ENCODE measurements at places on chromosomes 4 and X. TPM values are rescaled to one million over a fixed set of nuclear protein-coding genes. Genes with fewer than 3 reads are reported as not detected.

- no peak for DNase-seq
Measured at GRCh38 chr4:2734612-2735011, 21.5 kb downstream of the TNIP2 start.

GRCh38 chrX:7647831-7648230, 195.1 kb upstream of the VCX start:
- no peak for DNase-seq

- no peak for DNase-seq
Measured at GRCh38 chrX:115251458-115252233, 17.8 kb upstream of the LRCH2 start.

GRCh38 chrX:72203421-72203820, 21.9 kb downstream of the PIN4 start:
- no peak for DNase-seq

- no peak for DNase-seq
Measured at GRCh38 chr4:37902212-37902611, 11.3 kb downstream of the TBC1D1 start.

- no peak for DNase-seq
Measured at GRCh38 chr4:101348367-101348827, 1.1 kb upstream of the PPP3CA start.

DNA sequence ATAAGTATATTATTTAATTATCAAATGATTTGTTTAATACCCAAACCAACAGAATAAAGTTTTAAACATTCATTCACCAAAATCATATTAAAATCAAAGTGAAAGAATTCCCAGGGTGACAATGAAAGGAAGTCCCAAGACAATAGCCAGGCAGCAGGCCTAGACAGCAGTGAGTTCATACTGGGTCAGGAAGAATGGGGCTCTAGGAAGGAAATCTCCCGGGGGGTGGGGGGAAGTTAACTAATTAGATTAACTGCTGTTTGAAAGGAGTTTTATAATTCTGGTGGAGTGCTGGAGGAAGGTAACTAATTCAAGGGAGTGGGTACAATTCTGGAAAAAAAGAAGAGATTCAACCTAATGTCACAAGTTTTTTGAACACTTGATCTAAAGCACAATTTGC, 104.1 kb downstream of the ZAR1 start:
- DNase-seq, result no peak

DNA sequence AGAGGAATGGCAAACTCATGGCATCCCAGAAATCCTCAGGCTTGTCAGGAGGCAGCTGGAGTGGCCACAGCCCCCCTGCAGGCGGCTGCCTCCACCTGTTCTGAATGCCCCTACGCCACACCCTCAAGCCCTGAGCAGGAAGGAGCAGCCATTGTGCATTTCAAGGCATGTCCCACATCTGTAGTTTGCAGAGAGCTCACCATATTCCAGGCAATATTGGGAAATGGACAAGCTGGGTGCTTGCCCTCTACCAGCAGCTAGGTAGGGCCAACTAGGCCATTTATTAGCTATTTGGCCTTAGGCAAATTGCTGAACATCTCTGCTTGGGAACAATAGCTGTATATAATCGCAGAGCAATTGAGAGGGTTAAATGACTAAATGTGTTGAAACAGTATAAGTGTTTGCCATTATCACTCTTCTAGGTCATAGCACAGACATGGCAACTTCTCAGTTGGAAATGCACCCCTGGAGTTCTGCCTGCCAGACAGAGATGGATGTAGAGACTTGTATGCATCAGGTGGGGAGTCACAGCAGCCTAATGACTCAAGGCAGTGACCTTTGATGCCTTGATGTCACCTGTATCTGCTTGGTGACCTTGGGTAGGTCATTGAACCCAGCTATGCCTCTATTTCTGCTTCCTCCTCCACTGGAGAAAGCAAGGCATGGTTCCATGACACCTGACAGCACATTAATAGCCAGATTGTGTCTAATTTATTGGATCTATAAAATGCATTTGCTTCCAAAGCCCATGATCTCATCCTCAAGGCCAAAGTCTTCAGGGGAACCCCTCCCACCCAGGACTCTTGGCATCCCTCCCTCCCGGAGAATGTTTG, 52.8 kb downstream of the FHDC1 start:
- DNase-seq, result no peak

DNA sequence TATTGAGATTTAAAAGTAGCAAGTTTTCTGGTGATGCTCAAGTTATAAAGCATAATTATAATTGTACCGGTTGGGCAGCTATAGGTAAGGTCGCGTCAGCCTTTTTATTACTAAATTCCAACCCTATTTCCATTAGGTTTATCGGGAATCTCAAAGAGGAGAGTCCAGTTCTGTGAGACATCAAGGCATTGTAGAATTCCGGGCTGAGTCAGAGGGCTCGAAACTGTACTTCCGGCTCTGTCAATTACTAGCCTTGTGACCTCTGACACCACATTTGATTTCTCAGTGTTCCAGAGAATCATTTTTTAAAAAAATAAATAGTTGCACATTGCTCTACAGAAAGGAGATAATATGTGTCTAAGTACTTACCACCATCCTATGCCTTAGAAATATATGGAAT, 4.3 kb downstream of the IL1RAPL1 start:
- no peak for DNase-seq

DNA sequence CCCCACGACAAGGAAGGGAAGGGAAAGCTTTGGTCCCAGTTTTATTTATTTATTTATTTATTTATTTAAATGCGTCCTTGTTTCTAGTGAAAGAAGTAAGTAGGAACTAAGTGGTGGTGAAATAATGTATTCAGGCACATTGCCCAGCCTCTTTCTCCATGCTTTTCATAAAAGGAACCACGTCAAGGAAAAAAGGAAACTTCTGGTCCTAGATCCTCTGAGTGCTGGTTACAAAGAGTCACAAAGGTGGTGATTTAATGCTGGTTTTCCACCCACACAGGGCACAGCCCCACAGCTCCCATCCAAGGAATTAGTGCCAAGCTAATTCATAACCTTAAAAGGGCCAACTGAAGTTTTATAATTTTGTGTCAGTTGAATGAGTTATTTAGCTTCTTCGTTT, 206.6 kb upstream of the GYPA start:
- no peak for DNase-seq

GRCh38 chrX:42497356-42497755, 280.6 kb downstream of the PPP1R2C start:
- DNase-seq, result no peak

DNA sequence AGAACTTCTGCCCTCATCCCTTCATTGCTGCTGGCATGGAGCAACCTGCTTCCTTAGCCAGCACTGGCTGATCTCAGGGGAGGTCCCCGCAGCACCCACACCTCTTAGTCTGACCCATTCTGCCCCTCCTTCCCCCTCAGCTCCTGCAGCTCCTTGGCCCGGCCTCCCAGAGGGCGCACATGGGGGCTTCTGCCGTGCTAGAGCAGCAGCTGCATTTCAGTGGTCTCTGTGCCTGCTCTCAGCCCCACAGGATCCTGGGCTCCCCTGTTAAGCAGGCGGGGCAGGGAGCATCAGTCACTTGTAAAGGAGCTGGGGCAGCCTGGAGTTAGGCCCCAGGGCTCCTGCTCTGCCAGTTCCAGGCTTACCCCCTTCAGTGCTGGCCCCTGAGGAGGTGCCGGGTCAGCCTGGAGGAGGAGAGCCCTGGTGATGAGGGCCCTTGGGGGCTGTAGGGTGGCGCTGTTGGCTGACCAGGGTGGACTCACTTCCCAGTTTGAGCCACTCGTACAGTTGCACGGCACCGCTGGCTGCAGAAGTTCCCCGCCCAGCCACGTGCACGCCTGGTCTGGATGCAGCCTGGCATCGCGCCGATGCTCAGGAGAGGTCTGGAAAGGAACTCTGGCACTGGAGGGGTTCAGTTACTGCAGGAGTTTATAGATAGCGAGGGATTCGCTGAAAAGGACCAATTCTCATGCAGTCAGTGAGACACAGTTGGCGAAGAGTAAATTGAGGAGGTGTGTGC, 85.1 kb upstream of the PSAPL1 start:
- DNase-seq, result no peak

- no peak for DNase-seq
Measured at GRCh38 chr4:45693746-45694145, 430.1 kb downstream of the GABRG1 start.

DNA sequence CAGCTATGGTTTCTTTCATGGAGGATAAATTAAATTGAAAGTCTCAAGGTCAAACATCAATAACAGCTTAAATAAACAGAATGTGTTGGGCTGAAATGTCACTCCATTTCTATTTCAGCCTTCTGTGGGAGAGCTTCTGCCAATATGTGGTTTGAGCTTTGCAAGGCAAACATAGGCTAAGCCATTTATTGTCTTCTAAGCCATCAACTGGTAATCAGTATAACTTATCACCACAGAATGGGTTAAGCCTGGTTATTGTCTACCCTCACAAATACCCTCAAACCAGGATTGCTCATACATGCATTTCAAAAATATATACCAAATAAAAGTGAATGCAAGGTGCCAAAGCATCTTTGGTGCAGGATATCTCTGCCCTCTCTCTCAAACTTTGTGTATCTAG, 52.7 kb downstream of the GABRB1 start:
- DNase-seq, result no peak

DNA sequence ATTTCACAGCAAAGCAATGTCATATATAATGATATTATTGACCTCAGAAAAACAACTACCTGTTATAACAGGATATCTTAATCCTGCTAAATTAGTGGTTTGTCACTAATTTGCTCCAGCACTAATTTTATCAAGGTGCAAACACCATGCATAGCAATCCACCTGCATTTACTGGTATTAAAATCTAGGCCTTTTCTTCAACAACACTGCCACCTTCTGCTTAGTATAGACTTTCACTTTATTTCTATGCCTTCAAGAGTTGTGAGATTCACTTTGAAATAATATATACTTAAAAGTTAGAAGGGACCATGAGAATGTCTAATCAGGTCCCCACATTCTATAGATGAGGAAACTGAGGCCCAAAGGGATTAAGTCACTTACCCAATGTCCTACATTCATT, 82.1 kb upstream of the IQCM start:
- DNase-seq, result no peak

DNA sequence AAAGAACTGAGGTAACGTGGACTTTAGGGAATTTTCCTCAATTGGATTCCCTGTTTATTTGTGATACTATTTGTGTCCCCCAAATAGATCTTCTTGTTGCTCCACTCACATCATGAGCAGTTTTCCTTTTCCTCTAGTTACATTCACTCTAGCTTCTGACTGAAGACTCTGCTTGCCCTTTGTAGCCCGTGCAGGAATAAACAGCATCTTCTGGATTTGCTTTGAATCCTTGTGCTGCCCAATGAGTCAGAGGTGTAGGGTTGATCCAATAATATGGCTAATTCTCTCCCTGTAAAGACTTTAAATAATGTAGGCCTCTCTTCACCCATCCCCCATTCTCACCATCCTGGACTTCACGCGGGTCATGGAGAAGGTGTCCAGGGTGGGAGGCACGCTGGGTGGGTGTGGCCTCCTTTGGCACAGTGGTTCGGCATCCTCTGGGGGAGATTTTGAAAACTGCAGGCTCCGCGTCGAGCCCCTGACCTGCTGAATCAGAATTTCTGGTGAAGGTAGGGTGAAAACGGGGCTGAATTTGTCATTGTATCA, 9.0 kb downstream of the HAND2 start:
- DNase-seq, result no peak

DNA sequence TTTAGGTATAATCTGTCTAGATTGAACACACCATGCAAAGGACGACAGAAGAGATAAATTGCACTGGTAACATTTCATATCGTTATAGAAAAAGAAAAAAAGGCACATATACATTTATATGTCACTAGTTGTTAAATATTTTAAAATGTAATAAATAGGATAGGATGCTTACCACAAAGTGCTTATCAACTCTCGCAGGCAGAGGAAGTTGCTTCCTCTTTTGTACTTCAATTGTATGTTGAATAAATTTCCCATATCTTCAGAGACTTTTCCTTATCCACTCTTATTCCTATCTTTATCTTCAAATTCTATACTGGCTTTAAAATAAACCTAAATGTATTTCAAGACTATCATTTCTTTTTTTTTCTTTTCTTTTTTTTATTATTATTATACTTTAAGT, 163.3 kb upstream of the SPOCK3 start:
- no peak for DNase-seq

- no peak for DNase-seq
Measured at GRCh38 chr4:185457136-185457535, 14.4 kb downstream of the CCDC110 start.

Gene NAT8L
- 0.19 TPM for total RNA-seq

Gene EPHA5
- total RNA-seq, result not detected

Gene NXF2
- total RNA-seq, result not detected

Gene PDE5A
- total RNA-seq, result 0.87 TPM

Gene CT45A1
- total RNA-seq, result not detected
